ENCODE measurements at places on chromosomes 2 and 18.

DNA sequence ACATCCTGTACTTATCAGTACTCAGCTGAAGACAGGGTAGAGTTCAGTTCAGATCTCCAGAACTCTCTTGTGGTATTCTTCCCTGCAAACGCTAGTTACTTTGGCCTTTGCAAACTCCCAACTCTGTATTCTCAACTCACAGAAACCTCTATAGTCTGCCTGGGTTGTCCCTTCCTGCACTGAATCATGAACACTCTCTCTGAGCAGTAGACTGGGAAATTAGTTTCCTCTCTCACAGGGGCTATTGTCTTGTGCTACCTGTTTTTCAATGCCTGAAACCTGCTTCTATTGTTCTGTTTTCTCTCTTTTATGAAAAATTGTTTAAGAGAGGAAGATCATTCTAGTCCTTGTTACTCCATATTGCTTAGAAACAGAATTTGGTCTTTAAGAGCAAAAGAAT is 134.7 kb downstream of the VIT start:
- no peak for DNase-seq

DNA sequence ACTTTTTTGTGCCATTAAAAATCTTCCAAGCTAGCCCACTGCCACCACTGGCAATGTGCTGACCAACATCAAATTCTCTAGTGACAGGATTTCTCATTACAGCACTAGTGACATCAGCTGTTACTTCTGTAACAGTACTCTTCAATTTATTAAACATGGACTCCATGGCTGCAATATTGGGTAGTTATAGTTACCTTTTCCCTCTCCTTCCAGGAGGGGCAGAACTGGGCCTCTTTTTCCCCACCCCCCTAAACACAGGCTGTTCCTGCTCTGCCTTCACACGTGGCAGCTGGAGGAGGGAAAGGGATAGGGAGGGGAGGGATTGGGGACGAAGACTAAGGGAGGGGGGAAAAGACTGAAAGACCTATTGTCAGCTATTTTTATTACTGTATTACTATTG is 38.1 kb downstream of the TRAK2 start:
- no peak for DNase-seq

DNA sequence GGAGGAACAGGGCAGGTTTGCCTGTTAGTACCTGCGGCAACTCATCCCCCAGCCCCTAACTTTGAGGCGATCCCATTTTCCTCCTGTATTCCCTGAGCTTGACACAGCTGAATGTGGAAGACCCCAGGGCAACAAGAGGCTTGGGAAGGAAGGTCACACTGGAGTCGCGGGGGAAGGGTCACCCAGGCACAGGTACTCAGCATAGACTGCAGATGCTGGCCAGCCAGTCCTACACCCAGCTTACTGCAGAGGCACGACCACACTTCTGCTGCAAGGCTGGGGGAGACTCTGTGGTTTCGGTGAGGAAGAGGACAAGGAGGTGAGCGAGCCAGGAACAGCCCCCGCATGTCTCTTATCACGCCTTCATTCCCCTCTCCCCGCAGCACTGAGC is 91.5 kb downstream of the MALT1 start:
- DNase-seq, result no peak

DNA sequence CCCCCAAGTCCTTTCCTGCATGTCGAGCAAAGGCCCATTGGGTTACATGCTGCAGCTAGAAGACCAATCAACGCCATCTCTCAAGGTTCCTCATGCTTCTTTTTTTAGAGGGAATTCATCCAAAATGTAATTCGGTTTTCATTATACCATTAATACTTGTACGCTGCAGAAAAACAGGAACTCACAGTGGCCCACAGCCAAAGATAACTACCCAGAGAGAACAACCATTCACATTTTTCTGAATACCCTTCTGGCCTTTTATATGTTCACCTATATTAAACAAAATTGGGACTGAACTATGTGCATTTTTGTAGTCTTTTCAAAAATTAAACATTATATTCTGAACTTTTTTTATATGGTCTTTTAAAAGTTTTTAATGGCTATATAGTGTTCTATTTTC is 25.8 kb downstream of the FARP2 start:
- no peak for DNase-seq

DNA sequence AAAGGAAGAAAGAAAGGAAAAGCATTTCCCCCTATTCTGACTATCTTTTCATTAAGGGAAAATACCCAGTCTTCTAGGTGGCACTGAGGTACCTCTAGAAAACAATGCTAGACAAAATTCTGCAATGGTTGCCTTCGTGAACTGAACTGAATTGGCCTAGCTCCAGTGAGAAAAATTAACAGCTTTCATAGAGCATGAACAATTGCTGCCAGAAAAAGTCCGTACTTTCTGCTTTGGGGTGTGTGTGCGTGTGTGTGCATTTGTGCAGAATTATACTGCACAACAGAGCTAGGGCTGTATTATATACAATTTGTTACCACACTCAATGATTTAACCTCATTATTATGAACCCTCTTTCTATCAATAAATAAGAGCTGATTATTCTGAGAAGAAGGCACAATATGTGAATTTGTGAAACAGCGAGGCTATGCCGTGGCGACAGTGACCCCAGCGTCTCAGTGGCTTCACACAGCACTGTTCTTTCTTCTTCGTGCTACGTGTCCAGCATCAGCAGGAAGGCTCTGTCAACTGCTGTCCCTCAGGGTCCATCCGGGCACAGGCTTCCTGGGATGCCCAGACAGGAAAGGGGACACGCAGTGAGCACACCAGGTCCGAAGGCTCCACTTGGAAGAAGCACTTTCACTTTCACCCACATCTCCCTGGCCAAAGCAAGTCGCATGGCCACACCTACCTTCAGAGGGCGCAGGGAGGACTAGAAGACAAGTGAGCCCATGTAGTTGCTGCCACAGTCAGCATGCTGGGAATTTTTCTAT is 47.5 kb downstream of the PTGR3 start:
- DNase-seq, result no peak

DNA sequence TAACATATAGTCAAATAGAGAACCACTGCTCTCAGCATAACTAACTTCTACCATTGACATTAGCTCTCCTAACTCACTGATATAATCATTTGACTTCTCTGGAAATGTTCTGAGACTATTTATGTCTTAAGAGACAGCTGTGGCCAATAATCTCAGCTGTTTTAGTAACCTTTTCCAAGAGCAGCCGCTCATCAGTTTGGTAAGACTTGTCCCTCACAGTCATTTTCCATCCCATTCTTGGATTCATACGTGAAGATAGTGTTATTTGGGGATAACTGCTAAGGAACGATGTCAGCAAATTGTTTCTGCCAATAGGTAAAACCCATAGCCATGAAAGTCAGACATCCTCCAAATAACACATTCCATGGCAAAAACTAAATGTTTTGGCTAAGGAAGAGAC is 127.8 kb downstream of the LNPK start:
- DNase-seq, result no peak

DNA sequence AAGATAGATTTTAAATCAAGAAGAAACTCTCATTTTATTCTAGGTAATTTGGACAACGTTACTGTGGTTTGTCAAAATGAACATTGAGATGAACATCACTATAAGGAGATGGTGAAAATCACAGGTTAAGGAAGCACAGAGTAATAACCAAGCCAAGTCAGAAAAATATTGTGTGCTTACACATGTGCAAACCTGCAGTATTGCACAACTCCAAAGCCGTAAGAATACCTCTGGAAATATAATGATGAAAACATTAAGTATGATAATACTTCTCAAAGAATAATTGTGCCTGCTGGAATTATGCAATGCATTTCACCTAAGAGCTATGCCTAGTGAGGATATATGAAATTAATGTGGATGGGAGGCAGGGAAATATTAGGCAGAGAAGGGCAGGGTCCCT is 21.1 kb upstream of the GALNT5 start:
- no peak for DNase-seq

- no peak for DNase-seq
Observed at GRCh38 chr18:77114415-77115191, 18.0 kb downstream of the MBP start.

DNA sequence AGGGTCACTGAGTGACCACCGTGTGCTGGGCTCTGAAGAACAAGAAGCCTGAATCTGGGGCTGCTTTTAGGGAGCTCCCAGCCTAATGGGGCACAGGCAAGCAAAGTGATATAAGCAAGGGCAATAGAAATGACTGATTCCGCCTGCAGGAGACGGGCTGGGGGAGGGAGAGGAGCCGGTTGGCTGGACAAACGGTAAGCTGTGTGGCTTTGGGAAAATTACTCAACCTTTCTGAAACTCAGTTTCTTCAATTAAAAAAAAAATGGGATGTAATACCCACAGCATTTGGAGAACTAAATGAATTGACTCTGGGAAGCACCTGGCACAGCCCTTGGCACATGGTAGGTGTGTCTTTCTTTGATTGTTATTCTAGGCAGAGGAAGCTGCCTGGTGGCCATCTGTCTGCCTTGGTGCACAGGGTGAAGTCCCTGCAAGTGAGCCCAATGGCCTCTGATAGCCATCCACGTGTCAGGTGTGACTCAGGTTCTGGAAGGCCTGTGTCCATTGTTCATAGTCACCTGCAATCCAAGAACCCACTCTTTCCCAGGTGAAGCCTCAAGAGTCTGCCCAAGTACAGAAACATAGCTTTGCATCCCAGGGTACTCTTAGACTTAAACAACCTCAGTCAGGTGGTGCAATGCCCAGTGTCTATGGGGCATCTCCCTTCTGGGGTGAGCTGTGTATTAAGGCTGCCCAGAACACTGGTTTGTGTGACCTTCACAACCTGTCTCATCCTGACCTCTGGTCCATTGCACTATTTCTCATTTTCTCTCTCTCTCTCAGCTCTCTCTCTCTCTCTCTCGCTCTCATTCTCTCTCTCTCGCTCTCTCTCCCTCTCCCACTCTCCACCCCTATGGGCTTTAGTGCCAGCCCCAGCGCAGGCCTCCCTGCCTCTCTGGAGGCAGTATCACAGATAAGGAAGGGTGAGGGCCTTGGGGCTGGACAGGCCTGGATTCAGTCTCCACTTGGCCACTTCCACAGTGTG is 30.0 kb upstream of the NTSR2 start:
- no peak for DNase-seq

- no peak for DNase-seq
Observed at GRCh38 chr2:132651115-132652045, 18.6 kb downstream of the LYPD1 start.

DNA sequence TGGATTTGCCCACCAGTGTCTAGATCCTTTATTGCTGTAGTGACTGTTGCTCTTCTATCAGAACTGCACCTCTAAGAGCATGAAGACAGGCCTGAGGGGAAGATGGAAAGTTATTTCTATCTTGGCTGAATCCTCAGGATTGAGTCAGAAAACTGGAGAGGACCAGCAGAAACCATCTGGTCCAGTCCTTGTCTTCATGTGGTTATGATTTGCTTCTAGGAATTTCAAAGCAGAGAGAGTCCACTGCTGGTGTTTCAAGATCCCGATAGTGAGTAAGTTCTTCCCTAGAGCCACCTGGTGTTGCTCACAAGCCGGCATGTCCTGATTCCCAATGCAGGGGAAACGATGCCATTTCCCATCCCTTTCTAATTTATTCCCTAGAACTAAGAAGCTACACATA is 84.2 kb downstream of the NCKAP5 start:
- no peak for DNase-seq

DNA sequence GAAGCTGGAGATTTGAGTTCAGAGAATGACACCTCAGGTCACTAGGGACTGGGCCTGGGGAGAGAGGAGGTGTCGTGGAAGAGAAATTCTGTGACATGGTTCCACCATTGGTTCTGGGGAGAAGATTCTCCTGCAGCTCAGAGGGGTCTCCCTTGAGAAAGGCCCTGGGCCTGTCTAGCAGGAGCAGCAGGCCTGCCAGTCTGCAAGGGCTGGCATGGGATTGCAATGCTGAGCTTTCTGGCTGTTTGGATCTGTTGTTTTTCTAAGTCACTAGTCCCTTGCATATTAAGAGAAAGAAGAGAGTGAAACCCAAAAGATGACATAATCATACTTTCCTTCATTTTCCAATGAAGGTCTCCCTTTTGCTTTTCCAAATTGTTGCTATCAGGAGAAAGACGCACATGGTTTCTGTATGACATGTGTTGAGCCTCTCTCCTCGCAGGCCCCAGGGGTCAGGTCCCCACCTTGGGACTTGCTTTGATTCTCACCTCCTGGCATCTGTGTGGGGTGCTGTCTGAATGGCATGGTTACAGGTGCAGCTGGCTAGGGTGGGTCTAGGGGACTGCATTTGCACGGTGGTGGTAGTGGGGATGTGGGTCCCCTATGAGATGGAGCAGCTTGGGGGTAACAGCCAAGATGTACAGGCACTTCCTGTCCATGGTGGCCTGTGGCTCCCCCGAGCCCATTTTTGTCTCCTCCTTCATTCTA is 117.8 kb downstream of the GLI2 start:
- no peak for DNase-seq

- no peak for DNase-seq
Observed at GRCh38 chr2:70757360-70757759, 10.6 kb downstream of the ADD2 start.

DNA sequence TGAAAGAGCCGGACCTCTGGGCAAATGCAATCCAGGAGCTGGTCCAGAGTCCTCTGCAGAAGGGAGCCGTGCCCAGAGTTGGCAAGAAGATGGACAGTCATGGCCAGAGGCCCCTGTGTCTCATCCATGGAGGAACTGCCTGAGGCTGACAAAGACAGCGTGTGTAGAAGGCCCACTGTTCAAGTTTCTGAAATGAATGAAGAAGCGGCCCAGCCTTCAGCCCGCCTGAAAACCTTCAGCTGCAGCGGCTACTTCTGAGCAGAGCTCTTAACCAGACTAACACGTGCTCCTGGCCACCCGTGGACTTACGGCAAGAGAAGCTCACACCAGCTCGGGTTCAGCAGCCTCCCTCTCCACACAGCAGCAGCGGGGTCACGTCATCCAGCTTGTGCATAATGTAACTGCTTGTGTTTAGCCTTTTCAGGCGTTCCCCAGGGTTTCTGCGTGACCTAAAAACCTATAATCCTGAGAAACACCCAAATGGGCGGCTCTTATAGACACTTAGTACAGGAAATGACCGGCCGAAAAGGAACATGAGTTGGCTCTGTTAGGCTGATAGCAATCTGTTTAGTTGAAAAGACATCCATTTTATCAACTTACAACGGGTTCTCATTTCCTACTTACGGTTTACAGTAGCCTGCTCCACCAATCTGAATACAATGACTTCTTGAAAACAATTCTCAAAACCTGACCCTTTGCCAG is at the start of gene FAM124B:
Gene FAM124B, minus strand, starts transcription at position 467 of the 702 bp plus-strand sequence. Its CDS starts 339 bp downstream, at position 128.
- no peak for DNase-seq

DNA sequence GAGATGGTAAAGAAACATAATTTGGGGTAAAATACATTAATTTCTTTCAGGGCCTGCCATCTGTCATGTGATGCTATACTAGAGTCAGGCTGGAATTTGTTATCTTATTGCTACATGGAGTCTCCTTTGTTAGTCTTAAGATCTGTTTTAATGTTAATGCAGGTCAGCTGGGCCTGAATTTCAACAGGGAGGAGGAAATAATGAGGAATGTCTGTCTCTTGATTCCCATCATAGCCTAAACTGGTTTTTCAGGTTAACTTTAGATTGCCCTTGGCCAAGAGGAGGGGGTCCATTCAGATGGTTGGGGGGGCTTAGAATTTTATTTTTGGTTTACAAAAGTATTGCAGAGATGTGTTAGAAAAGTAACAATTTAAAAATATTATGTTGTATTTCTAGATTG is 19.0 kb upstream of the FEZ2 start:
- DNase-seq, result no peak

All from stimulated activated CD4-positive, alpha-beta T cell treated with anti-CD3 and anti-CD28 coated beads, TNF-alpha, amount 100 ng/mL, for 1 hour (primary cell).